Stimulated activated CD4-positive, alpha-beta T cell treated with anti-CD3 and anti-CD28 coated beads, Interleukin-12 subunit alpha, Interleukin-12 subunit beta, amount 100 ng/mL, for 48 hours (primary cell): ENCODE measurements at places on chromosomes 7 and 10.

GRCh38 chr10:78266741-78267469 is 233.2 kb downstream of the RPS24 start:
- DNase-seq, result no peak

- DNase-seq, result no peak
Observed at GRCh38 chr10:92729886-92730285, 40.1 kb downstream of the HHEX start.

DNA sequence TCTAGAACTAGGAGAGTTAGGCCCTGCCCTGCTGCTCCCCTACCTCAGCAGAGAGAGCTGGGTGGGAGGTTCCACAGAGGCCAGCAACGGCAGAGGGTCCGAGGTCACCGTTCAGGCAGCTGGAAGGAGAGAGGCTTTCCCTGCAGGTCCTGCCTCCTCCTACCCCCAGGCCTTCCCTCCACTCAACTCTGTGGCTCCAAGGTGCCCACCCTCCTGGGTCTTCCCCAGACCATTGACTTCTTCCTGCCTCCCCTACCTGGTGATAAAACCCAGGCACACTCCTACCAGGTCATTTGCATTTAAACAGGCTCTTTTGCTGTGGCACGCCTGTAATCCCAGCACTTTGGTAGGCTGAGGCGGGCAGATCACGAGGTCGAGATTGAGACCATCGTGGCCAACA is 515.3 kb upstream of the FOXK1 start:
- no peak for DNase-seq

GRCh38 chr7:28065308-28065707 is 115.3 kb downstream of the JAZF1 start:
- no peak for DNase-seq

GRCh38 chr7:147944321-147944720 is 646.2 kb upstream of the C7orf33 start:
- DNase-seq, result no peak

- DNase-seq, result no peak
Observed at GRCh38 chr7:2143981-2144595, 88.7 kb downstream of the MAD1L1 start.

DNA sequence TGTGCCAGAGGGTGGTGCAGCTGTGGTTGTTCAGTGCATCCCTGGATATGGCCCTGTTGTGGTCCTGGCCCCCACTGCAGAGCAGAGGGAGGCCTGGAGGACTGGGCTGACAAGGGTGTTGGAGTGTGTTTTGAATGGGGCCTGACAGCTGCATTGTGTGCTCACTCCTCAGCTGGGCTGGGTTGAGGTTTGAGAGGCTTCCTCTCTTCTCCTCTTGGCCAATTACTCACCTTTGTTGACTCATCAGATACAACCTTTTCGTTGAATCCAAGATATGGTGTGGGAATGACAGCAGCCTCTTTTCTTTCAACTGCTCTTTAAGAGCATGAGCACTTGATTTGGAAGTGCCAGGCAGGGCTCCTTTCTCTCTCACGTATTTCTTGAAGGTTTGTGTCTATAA is 228.5 kb upstream of the COBL start:
- DNase-seq, result no peak

DNA sequence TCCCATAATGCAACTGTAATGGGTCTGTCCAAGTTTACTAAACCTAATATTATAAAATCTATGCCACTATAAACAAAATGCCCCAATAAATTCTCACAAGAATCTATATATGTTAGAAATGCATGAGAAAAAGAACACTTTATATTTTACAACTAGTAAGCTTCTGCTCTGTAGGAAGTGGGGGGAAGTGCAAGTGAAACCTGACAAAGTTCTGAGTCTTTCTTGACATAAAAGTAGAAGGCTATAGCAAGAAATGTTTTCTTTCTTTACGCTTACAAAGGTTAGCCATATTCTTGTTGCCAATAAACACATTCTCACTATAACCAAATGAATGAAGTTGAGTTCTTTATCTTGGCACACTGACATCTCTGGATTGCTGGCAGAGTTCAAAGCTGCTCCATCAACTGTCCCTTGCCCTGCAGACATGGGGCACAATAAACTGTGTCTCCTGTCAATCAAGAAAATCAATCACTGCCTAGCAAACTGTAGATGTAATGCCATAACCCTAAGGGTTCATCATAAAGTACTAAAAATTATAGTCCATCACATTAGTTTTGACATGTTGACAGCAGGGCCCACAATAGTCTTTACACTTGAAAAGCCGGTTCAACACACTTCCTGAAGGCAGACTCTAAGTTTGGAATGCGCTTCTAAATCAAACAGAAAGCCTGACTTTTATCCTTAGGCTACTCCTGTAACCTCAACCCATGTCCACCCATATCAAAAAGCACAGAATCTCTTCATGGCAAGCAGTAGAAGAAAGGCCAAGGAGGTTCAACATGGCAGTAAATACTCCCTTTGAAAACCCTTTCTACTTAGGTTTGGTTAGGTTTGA is 58.6 kb downstream of the TPK1 start:
- DNase-seq, result no peak

DNA sequence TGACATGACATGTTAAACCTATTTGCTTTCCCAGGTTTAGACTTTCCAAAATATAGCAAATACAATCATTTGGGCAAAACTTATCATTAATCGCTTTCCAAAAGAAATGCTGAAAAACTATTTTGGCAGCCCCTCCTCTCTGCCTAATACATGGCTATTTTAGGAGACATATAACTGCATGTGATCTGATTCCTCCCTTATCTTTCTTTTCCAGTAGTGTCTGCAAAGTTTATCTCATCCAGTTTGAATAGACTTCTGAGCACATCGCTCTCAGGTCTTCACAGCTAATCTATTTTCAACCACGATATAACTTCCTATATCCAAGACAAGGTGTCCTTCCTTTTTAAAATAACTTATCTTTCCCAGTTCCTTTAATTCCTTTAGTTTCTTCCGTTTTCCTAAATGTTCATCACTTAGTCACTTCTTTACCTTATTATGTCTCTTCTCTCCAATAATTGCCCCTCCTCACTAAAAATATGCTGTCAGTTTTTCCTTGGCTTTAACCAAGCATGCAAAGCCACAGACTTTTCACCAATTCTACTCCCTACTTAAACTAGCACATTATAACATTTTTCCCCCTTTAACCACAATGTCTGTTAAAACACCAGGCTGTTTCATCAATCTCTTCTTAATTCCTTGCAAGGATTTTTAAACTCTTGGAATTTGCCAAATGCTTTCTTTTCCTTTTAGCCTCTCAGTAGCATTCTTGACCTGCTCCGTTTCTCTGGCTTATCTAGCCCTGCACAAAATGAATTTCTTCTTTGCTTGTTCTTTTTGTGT is 24.4 kb downstream of the GNG11 start:
- no peak for DNase-seq

DNA sequence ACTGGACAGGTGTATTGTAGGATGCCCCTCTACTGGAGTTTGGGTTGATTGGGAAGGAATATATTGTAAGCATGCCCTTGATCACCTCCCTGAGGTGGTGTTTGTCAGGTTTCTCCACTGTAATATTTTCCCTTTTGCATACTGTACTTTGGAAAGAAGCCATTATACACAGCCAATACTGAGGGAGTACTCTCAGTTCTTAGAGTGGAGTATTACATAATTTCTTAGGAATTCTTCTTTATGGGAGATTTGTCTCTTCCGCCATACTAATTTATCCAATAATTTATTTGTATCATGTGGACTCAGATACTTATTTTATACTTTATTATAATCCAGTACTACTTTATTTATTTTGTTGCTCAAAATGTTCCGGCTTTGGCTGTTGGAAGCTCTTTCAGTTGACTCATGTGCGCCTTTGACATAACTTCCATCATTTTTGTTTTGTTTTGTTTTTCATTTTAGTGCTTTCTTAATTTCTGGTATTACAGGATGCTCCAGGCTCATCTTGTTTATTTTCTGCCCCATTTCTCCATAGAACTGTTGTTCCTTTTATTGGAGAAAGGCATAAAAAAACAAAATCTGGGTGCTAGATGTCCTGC is 29.7 kb downstream of the MKLN1 start:
- DNase-seq, result no peak

- no peak for DNase-seq
Observed at GRCh38 chr10:120511165-120511564, 54.1 kb downstream of the PLPP4 start.

DNA sequence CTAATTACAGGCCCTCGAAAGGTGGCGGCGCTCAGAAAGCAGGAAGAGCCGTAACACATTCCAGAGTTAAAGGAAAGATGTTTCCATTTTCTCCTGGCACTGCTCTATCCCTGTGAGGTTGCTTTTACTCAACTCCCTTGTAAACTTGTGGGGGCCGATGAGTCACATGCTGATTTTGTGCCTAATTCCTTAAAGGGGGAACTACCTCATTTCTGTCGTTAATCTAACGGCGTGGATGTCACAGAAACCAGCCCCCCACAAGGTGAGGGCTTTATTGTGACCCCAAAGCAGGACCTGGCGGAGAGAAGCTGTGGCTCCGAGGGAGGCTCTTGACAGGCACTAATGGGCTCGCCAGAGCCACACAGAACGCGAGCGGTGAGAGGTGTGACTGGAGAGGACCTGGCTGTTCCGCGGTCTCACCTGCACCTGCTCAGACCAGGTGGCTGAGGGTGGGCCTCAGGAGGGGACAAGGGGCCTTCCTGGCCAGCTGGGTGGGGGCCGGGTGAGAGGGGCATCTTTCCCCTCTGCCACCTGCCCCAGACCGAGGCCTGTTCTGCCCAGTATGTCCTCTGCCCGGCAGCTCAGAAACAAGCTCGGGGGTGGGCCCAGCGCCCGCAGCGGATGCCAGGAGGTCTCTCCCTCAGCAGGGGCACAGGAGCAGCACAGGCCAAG is 50.9 kb downstream of the CALML3 start:
- no peak for DNase-seq
